HAP-1 (cell line): ENCODE measurements at places on chromosomes 16 and 17.

DNA sequence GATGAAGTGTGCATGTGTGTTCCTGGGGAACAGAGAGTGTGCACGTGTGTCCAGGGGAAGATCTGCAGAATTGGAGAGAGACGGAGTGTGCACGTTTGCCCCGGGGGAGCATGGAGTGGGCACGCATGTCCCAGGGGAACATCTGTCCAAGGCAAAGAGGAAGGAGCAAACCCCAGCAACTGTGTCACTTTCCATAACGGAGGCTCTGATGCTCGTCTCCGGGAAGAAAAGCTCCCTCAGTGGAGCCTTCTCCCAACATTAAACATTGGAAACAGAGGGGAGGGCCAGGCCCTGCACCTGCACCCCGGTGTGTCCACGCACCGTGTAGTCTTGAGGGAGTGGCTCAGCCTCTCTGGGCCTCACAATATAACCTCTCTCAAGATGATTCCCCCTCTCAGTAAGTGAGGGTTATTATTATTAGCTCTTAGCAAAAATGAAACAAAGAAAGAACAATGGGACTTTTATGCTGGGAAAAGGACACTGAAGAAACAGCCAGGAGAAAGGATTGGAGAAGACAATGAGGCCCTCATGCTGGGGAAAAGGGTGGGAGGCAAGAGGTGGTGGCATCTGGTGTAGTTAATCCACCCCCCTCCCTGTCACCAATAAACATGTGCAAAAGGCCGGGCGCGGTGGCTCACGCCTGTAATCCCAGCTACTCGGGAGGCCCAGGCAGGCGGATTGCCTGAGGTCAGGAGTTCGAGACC lies 7.6 kb downstream of the RAB40B start:
- peak; percentile 80 for DNase-seq

GRCh38 chr16:51565184-51565583 lies 414.1 kb upstream of the SALL1 start:
- no peak for DNase-seq

GRCh38 chr17:61410141-61411010 lies 10.7 kb downstream of the TBX2 start:
- DNase-seq: no peak

DNA sequence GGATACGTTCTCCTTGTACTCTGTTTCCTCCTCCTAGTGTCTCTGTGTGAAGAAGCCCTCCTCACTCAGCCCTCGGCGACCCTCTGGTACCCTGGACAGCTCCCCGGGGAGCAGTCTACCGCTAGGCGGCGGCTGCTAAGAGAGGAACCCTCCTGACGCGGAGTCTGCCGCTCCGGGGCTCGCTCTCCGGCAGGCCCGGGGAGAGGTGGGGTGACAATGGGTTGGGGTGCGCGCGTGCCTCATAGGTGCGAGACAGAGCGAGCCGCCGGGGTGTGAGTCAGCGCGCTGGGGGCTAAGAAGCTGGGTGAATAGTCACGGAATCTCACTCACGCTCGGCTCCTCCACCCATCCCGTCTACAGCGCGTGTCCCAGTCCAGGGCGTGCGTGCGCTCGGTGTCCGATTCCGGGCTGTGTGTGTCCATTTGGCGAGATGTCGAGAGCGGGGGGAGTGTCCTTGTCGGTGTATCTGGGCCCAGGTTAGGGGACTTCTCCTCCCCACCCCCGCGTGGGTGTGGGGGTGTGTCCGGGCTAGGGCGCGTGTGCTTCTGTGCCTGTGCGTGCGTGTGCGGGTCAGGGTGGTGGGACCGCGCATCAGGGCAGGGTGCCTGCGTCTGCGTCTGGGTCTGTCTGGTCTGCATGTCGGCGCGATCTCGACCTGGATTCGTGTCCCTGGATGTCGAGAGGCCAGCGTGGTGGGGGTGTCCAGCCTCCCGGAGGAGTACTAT lies 577 bp upstream of the HS3ST2 start:
- DNase-seq: peak; percentile 5

- DNase-seq: no peak
Observed at GRCh38 chr17:75487351-75488070, 27.8 kb downstream of the CASKIN2 start.

DNA sequence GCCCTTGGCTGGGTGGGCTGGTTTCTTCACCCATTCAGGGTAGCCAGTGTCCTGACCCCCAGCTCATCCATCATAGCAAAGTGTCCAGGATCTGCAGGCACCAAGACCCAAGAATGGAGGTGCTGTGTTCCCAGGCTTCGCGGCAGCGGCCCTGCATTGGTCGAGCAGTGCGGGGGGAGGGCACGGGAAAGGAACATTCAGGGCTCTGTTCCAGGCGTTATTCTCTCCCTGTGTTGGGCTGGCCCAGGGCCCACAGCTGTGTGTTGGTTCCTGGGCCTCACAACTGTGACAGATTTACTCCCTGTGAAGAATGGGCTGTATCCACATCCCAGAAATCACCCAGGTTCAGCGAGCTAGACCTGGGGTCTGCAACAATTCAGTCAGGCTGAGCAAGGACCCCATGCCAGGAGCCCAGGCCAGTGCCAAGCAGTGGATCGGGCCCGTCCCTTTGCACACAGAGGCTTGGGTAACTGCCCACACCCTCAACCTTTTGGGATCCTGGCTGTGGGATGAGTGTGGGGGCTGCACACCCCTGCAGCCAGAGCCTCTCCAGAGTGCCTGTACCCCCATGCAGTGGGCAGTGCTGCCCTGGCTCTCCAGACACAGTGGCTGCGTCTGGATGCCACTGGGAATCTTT lies 10.0 kb downstream of the GPT2 start:
- no peak for DNase-seq

DNA sequence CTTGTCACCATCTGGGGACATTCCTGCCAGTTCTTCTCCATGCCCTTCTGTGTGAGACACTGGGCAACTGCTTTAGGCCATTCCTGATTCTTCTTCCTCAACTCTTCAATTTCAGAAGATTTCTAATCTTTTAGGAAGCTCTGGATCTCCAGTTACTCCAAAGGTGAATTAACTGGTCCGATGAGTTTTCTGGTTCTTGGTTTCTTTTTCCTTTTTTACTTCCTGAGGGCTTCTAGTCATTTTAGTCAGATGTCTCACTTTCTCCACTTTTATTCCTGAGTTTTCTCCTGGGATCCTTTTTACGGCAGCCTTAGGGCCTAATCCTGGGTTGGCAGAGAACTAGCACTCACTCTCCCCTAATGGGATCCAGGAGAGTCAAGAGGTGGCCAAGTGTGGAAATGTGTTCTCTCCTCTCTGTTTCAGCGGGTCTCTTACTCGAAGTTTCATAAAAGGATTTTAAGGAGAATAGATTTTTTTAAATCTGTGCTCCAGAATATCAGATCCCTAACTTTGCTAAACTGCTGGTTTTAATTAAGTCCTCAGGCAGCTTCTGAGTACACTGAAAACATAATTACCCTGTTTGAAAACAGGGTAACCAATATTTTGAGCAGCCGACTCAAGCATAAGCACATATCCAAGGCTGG lies 107.6 kb downstream of the RMI2 start:
- no peak for DNase-seq

- DNase-seq: no peak
Observed at GRCh38 chr17:19405114-19405513, 5.9 kb upstream of the RNF112 start.

GRCh38 chr17:83071966-83072562 lies 7.3 kb upstream of the METRNL start:
- no peak for DNase-seq

DNA sequence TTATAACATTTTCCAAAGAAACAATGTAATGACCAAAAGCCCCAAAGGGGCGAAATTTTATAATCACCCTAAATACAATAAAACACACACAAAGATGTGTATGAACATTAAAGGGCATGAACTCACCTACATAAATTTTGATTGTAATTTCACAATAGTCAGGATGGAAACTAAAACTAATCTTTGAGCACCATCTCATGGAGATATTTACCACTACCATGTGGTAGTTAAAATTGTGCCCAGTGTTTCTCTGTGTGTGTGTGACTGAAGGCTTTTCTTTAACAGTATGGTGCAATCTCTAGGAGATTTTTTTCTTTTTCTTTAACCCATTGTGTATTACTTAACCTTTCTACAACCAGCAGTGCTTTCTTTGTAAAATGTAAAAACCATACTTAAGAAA lies 19.7 kb upstream of the MEIOC start:
- no peak for DNase-seq

DNA sequence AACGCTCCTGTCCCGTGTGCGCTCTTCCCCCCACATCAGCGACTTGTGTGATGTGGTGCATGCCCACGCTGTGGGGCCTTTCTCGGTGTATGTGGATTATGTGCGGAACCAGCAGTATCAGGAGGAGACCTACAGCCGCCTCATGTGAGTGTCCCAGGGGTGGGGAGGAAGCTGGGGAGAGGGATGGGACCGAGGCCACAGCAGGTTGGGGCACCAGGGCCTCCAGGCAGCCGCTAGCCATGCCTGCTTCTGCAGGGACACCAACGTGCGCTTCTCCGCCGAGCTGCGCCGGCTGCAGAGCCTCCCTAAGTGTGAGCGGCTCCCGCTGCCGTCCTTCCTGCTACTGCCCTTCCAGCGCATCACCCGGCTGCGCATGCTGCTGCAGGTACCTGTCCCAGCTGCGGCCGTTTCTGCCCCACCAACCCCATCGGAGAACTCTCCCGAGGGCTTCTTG lies 5.8 kb downstream of the ARHGEF15 start:
- no peak for DNase-seq

DNA sequence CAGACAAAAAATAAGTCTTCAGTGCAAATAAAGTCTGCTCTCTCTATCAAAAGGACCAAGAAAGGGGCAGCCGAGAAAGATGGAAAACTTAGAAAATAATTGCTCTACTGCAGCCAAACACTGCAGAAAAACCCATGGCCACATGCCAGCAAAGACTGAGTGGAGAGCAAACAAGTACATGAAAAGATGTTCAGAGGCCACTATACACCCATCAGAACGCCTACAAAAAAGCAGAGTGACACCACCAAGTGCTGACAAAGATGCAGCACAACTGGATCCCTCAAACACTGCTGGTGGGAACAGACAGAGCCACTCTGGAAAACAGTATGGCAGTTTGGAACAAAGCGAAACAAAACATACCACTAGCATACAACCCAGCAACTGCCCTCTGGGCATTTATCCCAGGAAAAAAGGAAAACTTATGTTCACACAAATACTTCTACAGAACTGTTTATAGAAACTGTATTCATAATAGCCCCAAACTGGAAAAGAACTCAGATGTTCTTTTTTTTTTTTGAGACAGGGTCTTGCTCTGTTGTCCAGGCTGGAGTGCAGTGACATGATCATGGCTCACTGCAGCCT lies 36.7 kb downstream of the KIAA0753 start:
- no peak for DNase-seq

DNA sequence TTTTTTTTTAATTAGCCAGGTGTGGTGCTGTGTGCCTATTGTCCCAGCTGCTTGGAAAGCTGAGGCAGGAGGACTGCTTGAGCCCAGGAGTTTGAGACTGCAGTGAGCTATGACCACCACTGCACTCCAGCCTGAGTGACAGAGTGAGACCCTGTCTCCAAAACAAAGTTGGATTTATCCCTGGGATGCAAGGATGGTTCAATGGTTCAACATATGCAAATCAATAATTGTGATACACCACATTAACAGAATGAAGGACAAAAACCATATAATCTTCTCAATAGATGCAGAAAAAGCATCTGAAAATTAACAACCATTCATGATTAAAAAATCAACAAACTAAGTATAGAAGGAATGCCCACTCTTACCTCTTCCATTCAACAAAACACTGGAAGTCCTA lies 33.5 kb downstream of the CDR2 start:
- no peak for DNase-seq

- DNase-seq: no peak
Observed at GRCh38 chr17:77191244-77191643, 50.5 kb downstream of the SEC14L1 start.

GRCh38 chr17:78134899-78135385 lies 4.4 kb downstream of the TMC8 start:
- DNase-seq: no peak

DNA sequence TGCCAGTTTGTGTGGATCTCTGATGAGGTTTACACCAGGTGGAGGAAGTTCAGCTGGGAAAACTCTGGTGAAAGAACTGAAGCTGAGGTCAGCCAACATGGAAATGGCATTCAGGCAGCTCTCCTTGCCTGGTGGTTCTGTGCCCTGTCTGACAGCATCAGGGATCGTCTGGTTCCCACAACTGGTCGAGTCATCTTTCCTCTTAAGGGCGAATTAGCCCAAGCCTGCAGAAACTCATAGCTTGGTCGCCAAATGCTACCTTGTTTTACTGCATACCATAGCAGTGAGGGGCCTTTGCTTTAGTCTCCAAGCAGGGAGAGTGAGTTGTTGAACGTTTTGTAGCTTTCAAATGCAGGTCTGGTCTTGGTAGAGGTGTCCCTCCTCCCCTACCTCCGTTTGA lies 7.2 kb downstream of the PLCG2 start:
- DNase-seq: no peak

DNA sequence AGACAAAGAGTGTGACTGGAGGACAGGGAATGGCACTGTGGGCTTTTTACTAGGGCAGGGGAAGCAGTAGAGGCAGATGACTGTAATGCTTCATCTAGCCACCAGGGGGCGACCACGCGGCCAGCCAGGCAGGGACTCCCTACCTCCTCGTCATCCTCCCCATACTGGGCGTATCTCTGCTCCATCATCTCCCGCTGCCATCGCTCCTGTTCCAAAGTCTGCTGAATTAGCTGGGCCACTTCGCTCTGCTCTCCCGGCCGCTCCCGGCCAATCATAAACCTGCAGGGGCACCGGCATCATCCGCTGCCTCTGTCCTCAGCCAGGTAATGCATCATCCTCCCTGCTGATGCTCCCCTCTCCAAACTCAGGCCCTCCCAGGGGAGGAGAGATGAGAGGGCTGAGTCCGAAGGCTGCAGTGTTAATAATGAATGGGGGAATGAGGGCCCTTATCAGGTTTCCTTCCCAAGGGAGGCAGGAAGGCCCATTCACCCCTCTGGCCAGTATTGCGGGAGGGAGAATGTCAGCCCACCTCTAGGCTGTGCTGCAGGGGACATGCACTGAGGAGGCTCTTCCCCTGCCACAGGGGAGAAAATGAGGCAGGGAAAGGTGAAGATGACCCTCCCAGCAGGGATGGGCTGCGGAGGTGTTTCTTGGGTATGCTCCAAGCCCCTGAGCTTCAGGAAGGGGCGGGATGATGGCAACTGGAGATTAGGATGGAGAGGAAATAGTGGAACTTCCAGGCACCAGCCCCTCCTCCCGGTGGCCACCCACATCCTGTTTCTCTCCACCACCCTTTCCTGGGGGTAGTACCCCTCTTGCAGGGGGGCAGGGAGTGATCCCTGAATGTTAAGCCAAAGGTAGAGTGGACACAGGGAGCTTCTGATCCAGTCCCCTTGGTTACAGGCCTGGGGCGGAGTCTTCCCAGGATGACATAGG lies 10.3 kb upstream of the SAMD14 start:
- peak; percentile 88 for DNase-seq

GRCh38 chr16:49531931-49532840 lies 158.6 kb downstream of the C16orf78 start:
- DNase-seq: no peak

DNA sequence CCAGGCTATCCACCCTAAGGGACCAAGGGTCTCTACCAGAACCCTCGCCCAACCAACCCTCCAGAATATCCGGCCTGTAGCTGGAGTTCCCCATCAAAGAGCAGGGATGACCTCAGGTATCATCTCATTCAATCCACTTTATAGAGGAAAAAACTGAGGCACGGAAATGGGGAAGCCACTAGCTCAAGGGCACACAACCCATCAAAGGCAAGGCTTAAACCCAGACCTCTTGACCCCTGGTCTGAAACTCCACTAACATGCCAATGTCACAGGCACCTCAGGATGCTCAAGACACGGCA lies 1.6 kb downstream of the TBC1D10B start:
- DNase-seq: no peak

- peak; percentile 77 for DNase-seq
Observed at GRCh38 chr16:68732042-68732680, 4.9 kb upstream of the CDH1 start.

GRCh38 chr17:77316191-77316641 lies 175.4 kb downstream of the SEC14L1 start:
- no peak for DNase-seq

- DNase-seq: no peak
Observed at GRCh38 chr16:16120044-16120381, 103.3 kb downstream of the ABCC6 start.
